Fibroblast of skin of right quadriceps (primary cell): ENCODE measurements at places on chromosomes 13 and 19.

DNA sequence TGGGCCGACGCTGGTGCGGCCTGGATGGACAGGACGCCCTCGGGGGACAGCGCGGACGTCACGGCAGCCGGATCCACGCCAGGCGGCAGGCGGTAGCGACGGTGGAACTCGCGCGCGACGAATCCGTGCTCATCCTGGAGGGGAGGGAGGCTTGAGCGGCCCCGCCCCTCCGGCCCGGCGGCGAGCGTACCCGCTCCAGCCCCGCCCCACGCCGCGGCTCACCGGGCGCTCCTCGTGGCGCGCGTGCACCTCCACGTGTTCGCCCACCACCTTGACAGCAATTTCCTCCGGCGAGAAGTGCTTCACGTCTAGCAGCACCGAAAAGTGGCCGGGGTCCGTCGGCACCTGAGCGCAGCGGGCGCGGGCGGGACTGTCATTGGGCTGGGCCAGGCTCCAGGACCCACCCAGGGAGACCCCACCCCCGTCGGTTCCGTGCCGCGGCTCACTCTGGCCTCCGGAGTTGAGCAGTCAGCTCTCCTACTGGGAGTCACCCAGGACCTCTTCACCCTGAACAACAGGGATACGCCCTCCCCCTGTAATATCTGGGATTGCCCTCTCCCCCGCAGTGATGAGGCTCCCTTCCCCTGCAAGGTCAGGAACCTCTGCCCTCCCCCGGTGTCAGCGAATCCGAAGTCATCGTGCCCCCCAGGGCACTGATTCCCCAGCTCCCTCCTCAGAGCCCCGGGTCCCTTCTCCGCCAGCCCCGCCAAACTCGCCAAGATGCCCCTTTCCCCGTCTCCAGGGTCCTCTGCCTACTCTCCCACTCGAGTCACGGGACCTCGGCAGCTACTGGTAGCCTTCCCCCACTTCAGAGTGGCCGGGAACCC lies 1.1 kb downstream of the HSPB6 start:
- DNase-seq: peak; percentile 51

GRCh38 chr13:27401210-27401609 lies 23.2 kb upstream of the GTF3A start:
- no peak for DNase-seq

GRCh38 chr19:10501971-10502523 lies 1.1 kb downstream of the KEAP1 start:
- peak; percentile 35 for DNase-seq

DNA sequence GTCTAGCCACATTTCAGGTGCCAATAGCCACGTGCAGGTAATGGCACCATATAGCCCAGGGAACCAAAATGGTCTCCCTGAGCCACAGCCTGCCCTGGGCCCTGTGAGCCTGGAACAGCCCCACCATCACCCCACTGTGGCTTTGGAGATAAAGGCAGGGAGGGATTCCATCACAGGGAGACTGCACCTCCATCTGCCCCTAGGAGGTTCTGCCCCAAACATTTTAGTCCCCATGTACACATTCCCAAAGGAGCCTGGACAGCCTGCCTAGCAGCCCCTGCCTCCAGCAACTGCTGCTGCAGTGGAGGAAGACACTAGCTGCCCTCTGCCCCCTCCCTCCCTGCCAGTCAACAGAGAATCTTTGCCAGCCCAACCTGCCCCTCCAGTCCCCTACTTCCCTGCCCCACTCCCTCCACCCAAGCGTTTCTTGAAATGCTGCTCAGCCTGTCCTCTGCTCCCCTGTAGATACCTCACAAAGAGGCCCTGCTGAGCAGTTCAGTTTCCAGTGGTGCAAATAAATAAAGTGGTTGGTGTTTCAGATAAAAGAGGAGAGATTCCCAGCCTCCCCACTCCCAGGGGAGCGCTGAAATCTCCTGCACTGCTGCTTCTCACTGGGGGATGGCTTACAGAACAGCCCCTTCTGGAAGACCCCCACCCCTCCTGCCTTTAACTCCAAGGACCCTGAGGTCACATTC lies 921.8 kb downstream of the UQCRFS1 start:
- DNase-seq: no peak

GRCh38 chr19:46787331-46788261 lies 798 bp downstream of the SLC1A5 start:
- peak; percentile 77 for DNase-seq

- DNase-seq: no peak
Measured at GRCh38 chr19:58345558-58345957, 7.7 kb downstream of the A1BG start.

DNA sequence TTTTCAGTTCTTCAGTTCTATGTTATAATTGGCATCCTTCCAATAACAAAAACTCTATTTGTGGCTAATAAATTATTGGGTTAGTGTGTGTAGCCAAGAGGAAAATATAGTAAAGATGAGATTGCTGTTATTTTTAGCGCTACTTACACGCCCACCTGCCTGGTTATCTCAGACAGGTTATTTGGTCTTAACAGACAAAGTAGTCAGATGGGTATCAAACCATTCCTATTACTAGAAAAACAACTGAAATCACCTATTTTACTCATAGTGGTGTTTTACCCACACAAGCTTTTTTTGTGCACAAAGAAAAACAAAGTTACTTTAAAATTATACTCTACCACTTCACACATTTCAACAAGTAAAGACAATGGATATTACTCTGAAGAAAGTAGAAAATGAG lies 151.2 kb downstream of the TBC1D4 start:
- DNase-seq: no peak
